ENCODE measurements at places on chromosomes 7 and 10.

DNA sequence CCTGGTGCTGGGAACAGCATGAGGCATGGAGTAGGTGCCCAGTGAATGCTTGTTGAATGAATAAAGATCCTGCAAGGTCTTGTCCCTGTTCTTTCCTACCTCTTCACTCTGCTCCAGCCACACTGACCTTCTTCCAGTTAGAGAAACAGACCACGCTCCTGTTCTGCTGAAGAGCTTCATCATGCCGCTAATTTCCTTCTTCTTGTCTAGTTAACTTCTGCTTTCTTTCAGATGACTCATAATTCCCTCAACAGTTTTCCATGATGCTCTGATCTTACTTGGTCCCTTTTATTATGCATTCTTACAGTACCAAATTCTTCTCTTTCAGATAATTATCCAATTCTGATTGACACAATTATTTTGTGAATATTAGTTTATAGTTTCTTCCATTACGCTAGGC, 59.5 kb upstream of the C1QL3 start:
- DNase-seq: no peak

GRCh38 chr7:10734595-10734994, 239.1 kb upstream of the PHF14 start:
- no peak for DNase-seq

GRCh38 chr10:86265236-86265894, 101.2 kb downstream of the GRID1 start:
- DNase-seq: no peak

DNA sequence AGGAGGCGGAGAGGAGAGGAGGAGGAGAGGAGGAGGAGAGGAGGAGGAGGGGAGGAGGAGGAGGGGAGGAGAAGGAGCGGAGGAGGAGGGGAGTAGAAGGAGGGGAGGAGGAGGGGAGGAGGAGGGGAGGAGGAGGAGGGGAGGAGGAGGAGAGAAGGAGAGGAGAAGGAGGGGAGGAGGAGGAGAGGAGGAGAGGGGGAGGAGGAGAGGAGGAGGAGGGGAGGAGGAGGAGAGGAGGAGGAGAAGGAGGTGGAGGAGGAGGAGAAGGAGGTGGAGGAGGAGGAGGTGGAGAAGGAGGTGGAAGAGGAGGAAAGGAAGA, 15.5 kb upstream of the CRCP start:
- DNase-seq: no peak

GRCh38 chr7:32079510-32079909, 9.3 kb upstream of the PDE1C start:
- DNase-seq: no peak

- no peak for DNase-seq
Measured at GRCh38 chr7:7917593-7917992, 51.0 kb upstream of the GLCCI1 start.

DNA sequence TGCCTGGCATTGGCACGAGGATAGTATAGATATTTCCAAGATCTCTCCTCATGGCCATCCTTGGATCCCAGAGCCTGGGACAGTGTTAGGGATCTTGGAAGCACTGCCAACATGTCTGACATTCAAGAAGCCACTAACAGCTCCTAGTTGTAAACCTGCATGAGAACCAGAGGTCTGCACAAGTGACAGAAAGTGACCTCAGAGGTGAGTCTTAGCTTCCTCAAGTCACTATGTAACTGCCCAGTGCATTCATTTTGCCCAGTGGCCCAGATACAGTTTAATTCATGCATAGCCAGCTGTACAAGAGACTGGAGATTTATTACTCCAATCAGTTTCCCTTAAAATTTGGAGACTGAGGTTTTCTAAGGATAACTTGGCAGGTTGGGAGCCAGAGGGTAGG, 16.7 kb downstream of the SUGCT start:
- no peak for DNase-seq

- no peak for DNase-seq
Measured at GRCh38 chr7:69395061-69395714, 203.1 kb upstream of the AUTS2 start.

DNA sequence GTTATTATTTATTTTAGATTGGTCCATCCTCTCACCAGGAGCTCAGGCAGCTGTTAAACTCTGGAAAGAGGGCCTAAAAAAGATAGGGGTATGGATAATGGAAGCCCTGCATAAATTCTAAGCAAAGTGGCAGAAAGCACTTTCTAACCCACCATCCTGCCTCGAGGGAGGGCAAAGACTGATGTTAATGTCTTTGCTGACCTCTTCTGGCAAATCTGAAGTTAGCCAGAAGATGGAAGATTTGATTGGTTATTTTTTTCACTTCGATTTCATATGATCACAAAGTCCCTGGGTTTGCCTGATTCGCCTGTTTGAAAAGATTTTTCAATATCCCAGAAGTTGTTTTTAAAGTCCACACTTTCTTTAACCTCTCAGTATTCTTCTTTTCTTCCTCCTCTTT, 24.8 kb downstream of the OR9A2 start:
- DNase-seq: no peak

DNA sequence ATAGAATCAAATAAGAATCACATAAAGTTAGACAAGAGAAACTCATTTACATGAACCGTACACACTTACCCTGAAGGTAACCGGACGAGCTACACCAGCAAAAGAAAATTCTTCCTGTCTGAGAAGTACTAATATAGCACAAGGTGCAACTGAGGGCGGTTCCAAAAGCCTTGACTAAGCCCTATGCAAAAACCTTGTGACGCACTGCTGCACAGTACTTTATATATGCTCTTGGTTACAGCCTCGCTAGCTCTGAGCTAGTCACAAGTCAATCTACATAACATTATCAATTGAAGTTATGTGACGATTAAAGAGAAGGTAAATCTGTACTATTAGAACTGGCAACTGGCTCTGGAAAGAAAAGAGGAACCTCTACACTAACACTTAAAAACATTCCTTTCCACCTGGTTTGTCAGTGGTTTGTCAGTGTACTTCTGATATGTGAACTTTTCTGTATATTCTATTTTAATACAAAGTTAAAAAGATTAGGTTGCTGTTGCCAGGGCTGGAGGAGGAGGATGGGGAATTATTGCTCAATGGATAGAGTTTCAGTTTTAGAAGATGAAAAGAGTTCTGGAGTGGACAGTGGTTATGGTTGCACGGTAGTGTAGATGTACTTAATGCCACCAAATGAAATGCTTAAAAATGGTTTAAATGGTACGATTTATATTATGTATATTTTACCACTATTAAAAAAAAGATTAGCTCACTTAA, 21.6 kb downstream of the NT5C3A start:
- DNase-seq: no peak
